ENCODE measurements at places on chromosomes 2 and 18. TPM values are rescaled to one million over a fixed set of nuclear protein-coding genes. Genes with fewer than 3 reads are reported as not detected.

The STAT4 gene
- 0.13 TPM for total RNA-seq

The RAB27B gene
- 0.13 TPM for total RNA-seq

The C2orf15 gene
- 0.28 TPM for total RNA-seq

The GNAL gene
- 0.46 TPM for total RNA-seq
